Thoracic aorta endothelial cell (primary cell): ENCODE measurements at places on chromosomes 3 and 15. TPM values are rescaled to one million over a fixed set of nuclear protein-coding genes. Genes with fewer than 3 reads are reported as not detected.

The CELF6 gene
- 0.07 TPM in 1 of 2 replicates, not detected in the other for total RNA-seq

The QARS1 gene
- 312 and 318 TPM in 2 replicates for total RNA-seq

The AGBL1 gene
- not detected in 2 replicates for total RNA-seq

The LINGO1 gene
- 0.14 TPM in 1 of 2 replicates, not detected in the other for total RNA-seq

The CPB1 gene
- not detected in 2 replicates for total RNA-seq
